Osteoblast (primary cell): ENCODE measurements at places on chromosomes 13 and 19. TPM values are rescaled to one million over a fixed set of nuclear protein-coding genes. Genes with fewer than 3 reads are reported as not detected.

The PNMA8C gene
- total RNA-seq = under 0.01 and 0.36 TPM in 2 replicates

- H3K36me3 ChIP-seq = no peaks in the 10 kb centered on the region
- DNase-seq = no peak
- no peak overlapping the region for H3K27ac ChIP-seq
Observed at GRCh38 chr19:29483944-29484581, 41.7 kb upstream of the VSTM2B start.

DNA sequence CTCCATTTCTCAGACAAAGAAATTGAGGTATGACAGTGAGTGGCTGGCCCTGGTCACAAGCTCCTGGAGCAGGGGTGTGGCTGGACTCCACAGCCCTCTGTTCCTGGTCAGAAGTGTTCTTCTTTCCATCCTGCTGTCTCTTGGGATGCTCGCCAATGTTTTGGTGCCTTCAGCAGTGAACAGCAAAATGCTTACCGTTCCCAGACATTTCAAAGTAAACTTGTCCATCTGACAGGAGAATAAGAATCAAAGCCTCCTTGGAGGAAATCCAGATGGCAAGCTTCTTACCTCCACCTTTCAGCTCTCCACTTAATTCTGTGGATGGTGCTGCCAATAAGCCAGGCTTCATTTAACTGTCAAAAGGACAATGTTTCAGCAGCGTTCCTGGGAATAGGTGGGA is 954.1 kb downstream of the UQCRFS1 start:
- H3K36me3 ChIP-seq = no peaks in the 10 kb centered on the region
- H3K4me3 ChIP-seq = no peak overlapping the region
- H3K27ac ChIP-seq = no peak overlapping the region
- no peak for DNase-seq
- no peaks in the 10 kb centered on the region for H3K27me3 ChIP-seq

- no peaks in the 10 kb centered on the region for H3K4me1 ChIP-seq
- no peak overlapping the region for H3K27ac ChIP-seq
- DNase-seq = peak; percentile 6
- H3K36me3 ChIP-seq = no peaks in the 10 kb centered on the region
Observed at GRCh38 chr13:22801402-22802003, 379.3 kb upstream of the SGCG start.

GRCh38 chr13:105159841-105160240 is 1375.6 kb downstream of the EFNB2 start:
- H3K36me3 ChIP-seq = no peaks in the 10 kb centered on the region
- no peaks in the 10 kb centered on the region for H3K27me3 ChIP-seq
- no peak for DNase-seq
- no peak overlapping the region for H3K27ac ChIP-seq
- H3K4me3 ChIP-seq = no peak overlapping the region
- H3K4me1 ChIP-seq = no peaks in the 10 kb centered on the region

DNA sequence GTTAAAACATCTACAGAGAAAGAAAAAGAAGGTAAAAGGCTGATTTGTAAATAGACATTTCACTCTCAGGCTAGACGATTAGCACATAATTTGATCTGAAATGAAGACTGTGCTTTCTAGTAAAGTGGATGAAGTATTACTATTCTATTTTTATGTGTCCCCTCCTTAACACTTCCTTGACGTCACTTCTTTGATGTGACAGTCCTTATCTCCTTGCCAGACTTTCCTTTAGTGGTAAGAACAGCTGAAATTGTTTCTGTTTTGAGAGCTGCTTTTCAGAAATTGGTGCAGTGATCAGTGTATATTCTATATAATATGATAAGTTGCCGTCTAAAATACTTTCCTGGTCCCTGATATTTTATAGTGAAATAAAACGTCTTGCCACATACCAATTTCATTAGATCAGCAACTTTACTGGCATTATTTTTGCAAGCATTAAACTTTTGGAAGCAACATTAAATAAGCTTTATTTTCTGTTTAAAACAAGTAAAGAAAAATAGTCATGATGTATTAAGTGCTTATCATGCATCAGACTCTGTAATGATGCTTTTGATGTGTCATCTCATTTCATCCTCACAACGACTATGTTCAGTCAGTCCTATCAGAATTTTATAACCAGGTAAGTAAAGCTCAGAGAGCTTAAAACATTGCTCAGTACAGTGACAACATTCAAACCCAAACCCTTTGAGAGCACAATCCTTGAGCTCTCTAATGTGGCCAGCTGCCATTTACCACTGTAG is 210.3 kb upstream of the PCDH9 start:
- H3K4me3 ChIP-seq = no peak overlapping the region
- H3K27me3 ChIP-seq = no peaks in the 10 kb centered on the region
- no peaks in the 10 kb centered on the region for H3K4me1 ChIP-seq
- H3K27ac ChIP-seq = no peak overlapping the region
- no peaks in the 10 kb centered on the region for H3K36me3 ChIP-seq

The SF3A2 gene
- 27.1 and 27.9 TPM in 2 replicates for total RNA-seq
